GM12892 (cell line): ENCODE measurements at places on chromosomes 2 and 18.
A peak's percentile ranks its signal among the peaks of the same experiment; 100 is the strongest.

DNA sequence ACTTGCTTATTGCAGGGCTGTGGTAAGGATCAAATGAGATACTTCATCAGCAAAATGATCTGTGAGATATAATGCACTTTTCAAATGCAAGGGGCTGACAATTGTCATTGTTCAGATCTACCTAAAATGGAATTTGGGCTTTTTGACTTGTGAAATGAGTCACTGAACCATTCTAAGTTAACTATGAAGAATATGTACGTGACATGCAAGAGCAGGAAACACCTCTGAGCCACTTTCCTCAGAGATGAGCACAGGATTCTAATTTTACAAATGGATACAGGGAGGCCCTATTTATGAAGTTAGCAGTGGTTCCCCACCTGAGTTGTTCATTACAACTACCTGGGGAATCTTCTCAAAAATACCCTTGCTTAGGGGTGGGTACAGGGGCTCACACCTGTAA, 26.7 kb downstream of the CTLA4 start:
- no peak for DNase-seq

DNA sequence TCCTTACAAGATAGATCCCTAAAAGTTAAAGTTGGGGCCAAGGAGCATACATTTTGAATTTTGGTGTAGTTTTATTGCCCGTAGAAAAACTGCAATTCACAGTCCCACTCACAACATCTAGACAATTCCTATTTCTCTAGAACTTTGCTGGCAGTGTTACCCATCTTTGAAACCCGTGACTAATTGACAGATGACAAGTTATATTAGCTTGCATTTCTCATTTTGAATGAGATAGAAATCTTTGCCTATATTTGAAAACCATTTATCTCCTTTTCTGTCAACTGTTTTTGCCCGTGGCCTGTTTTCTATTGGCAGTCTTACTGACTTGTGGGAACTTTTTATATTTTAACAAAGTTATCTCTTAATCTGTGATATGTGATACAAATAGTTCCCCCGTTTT, 50.0 kb downstream of the OXER1 start:
- DNase-seq: no peak

DNA sequence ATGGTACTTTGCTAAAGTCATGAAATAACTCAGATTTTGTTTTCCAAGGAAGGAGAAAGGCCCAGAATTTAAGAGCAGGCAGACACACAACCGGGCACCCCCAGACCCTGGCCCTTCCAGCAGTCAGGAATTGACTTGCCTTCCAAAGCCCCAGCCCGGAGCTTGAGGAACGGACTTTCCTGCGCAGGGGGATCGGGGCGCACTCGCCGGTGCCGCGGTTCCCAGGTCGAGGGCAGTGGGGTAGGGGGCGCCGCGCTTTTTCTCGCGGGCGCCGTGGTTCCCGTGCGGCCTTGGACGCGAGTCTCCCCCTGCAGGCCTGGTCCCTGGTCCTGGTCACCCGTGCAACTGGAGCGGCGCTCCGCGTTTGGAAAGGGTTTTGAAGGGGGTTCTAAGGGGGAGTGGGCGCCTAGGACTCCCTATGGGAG, 1.2 kb downstream of the ZNF236 start:
- peak; percentile 36 for DNase-seq

GRCh38 chr2:21860907-21861306, 737.1 kb downstream of the TDRD15 start:
- no peak for DNase-seq

DNA sequence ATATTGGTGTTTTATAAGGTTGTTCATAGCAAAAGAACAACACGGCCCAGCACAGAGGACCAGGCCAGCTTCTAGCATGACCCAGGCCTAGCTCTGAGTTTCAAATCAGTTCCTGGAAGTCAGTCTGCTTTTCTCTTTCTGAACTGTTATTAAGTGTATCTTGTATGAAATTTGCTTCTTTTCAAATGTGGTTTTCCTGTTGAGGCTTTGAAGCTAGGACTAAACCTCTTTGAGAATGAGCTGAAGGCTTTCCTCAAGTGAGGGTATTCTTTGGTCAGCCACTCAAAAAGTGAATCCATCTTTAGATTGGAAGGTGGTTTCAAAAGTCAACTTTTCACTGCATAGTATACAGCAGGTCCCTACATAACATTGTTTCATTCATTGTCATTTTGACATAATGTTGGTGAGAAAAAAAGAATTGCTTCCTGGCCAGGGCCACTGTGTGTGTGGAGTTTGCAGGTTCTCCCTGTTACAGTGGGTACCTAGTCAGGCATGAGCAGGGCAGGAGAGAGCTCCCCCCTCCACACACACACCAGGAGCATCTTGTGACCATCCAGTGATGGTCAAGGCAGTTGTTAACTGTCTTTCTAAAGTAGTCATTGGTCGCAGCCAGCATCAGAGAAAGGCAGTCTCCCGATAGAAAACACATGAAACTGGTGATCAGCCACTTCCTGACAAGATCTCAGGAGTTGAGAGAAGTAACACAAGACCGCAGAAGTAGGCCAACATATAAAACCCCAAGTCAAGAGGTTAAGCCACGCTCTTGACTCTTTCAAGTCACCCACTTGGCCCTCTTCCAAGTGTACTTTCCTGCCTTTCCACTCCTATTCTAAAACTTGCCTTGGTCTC, 6.7 kb upstream of the ACAA2 start:
- DNase-seq: no peak

DNA sequence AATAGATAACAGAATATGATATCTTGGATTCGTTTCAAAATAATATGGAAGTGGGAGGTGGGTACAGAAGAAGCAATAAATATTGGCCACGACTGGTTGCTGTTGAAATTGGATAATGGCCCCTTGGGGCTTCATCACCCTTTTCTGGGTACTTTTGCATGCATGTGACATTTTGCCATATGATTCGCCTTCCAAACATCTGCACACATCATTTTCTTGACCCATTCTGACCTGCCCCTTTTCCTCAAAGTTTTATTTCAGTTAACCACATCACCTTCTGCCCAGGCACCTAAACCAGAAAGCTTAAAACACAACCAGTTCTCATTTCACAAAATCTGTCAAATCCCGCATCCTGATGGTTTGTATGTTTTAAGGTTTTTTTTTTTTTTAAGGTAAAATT, 116.7 kb upstream of the AGAP1 start:
- DNase-seq: no peak
